ENCODE measurements at places on chromosomes 12 and 14.

- no peak for DNase-seq
Observed at GRCh38 chr12:101927036-101927435, 49.7 kb downstream of the DRAM1 start.

GRCh38 chr14:91955168-91955567 is 7.7 kb upstream of the FBLN5 start:
- no peak for DNase-seq

DNA sequence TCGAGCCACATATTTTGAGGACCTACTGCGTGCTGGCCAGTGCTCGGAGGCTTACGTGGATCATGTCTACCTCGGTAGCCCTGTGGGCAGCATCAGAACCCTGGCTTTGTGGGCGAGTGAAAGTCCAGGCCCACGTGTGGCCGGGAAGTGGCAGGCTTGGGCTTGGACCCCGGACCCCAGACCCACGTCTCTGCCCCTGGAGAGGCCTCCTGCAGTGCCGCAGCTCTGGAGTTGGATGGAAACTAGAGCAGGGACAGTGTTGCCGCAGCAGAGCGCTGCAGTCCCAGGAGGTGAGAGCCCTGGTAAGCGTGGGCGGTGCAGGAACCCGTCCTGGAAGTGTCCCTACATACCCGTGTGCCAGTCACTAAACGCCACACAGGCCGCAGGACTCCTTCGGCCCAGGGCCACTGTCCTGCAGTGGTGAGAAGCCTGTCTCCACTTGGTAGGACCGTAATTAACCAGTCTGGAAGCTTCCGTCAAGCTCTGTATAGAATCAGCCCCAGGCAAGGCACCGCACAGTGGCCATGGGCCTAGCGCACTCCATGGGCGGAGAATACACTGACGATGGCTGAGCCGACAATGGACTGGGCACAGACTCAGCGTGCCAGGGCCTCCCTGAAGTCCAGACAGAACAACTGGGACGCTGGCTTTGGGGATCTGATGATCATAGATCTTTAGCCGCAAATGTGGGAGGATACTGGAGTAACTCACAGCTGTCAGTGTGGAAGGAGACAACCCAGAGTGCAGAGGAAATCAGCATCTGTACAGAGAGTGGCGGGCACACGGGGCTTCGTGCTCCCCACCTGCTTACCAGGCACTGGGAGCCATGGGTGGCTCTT is 219.5 kb downstream of the KIF26A start:
- DNase-seq = no peak

DNA sequence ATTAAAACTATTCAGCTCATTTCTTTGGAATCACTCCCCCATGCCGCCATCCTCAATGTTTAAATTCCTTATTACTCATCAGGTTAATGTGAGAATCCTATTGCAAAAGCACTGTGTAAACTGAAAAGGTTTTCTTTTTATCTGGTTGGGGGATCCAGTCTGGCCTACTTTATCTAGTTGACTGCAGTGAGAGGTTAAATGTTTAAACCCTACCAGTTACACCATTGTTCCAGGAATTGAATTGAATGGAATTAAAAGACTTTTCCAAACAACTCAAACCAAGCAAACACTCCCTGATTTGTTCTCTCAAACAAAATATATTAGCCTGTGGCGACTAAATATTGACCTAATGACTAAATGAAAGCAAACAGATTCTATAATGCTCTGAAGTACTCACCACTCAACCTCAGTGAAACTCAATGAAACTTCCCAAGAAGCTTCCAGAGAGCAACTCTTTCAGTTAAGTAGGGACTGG is 100.5 kb downstream of the VEZT start:
- DNase-seq = no peak

DNA sequence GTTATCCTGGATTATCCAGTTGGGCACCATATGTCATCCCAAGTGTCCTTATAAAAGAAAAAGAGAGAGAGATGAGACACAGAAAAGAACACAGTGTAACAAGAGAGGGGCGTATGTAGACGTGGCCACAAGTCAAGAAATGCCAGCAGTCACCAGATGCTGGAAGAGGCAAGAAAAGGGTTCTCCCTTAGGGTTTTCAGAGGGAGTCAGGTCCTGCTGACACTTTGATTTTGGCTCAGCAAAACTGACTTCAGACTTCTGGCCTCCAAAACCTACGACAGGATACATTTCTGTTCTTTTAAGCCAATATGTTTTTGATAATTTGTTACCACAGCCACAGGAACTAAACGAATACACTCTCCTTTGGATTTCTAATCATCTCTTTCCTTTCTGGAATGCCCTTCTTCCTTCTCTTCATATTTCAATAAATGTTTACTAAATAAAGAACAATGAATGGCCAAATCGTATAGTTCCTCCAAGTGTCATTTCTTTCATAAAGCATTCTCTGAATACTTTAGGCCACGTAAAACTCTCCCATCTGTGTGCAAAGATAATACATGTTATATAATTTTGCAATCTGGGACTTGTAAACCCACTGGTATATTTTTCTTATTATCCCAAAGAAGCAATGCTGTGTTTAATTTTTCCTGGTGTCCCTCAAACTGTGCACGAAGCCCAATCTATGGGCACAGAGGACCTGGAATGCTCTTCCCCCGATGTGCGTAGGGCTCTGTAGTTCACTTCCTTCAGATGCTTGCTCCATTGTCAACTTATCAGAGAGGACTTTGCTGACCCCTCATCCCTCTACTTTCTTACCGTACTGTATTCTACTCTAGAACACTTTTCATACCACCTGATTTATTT is 303.6 kb downstream of the CEP128 start:
- DNase-seq = no peak

DNA sequence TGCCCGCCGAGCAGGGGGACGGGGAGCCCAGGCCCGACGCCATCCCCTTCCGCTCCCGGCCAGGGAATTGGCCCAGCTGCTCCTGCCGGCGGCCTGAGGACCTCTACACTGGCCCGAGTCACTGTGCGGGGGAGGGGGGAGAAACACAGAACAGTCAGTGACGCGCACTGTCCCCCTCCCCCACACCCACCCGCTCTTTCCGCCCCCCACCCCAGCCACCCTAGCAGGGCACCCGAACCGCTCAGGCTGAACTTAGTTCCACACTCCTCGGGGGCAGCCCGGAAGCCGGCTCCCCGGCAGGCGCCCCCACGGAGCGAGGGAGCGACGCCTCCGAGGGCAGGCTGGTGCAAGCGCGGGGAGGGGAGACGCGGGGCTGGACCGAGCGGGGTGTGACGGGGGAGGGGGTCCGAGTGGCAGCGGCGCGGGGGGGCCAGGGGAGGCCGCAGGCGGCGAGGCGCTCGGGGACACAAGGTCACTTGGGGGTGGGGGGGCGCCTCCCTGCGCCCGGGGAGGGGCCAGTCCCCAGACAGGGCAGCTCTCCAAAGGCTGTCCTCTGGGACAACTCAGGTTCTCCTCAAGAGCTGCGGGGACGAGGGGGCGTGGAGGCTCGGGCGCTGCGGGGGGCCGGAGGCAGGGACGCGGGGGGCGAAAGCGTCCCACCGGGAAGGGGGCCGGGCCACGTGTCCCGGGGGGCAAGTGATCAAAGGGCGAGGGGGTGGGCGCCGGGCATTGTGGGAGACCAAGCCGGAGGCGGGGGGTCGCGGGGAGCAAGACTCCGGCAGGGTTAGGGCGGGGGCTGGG is 648 bp downstream of the CHD4 start:
- DNase-seq = peak; percentile 68

GRCh38 chr12:89943463-89943862 is 234.8 kb upstream of the ATP2B1 start:
- DNase-seq = no peak

Measured in Ammon's horn (tissue), 1 donor.